Liver (tissue), 10 donors: ENCODE measurements at places on chromosomes 11 and 22. TPM values are rescaled to one million over a fixed set of nuclear protein-coding genes. Genes with fewer than 3 reads are reported as not detected.

The BTBD18 gene
- not detected for total RNA-seq

The SAA1 gene
- total RNA-seq: 20.4 TPM

GRCh38 chr22:25557218-25557617, 7.3 kb upstream of the GRK3 start:
- DNase-seq: no peak
- H3K27me3 ChIP-seq: no peaks in the 10 kb centered on the region
- H3K36me3 ChIP-seq: no peaks in the 10 kb centered on the region
- H3K27ac ChIP-seq: no peak overlapping the region
- H3K4me3 ChIP-seq: no peak overlapping the region

DNA sequence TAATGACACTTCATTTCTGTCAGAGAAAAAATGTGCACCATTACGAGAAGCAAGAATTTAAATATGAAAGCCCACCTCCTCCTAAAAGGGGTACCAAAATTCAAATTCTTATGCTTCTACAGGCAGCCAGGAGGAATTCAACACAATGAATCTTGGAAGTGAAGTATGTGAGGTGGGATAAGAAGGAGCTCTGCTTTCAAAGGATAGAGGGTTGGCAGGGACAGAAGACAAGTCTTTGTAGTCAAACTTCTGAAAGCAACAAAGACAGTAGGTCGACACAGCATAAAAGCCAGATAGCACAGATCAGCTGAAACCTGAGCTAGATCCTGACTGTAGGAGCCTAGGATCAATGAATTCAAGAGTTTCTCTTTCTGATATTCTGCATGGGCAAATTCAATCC, 17.4 kb downstream of the NARS2 start:
- no peaks in the 10 kb centered on the region for H3K27me3 ChIP-seq
- DNase-seq: no peak
- no peak overlapping the region for H3K4me3 ChIP-seq
- peaks cover 2% of the 10 kb centered on the region for H3K4me1 ChIP-seq

The FOLR3 gene
- total RNA-seq: not detected

DNA sequence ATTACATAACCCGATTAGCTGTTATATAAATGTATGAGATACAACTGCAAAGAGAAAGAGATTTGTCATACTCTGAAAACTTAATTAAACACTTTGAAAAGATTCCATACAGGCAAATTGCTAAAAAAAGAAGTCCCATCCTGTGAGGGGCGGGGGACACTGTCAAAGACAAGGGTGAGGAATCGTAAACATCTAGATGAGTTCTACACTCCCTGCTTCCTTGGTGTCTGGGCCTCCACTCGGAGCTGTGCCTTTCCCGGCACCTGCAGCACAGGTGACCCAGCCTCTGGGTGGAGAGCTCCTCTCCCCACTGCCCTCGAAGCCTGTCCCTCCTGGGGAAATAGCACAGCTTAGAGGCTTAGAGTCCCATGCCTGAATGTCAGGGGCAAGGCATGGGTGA, 69.2 kb upstream of the CRYBB3 start:
- peaks cover 33% of the 10 kb centered on the region for H3K4me1 ChIP-seq
- no peaks in the 10 kb centered on the region for H3K36me3 ChIP-seq
- H3K4me3 ChIP-seq: no peak overlapping the region
- H3K27me3 ChIP-seq: no peaks in the 10 kb centered on the region
- H3K27ac ChIP-seq: peak overlapping the region; percentile 89
- no peak for DNase-seq

DNA sequence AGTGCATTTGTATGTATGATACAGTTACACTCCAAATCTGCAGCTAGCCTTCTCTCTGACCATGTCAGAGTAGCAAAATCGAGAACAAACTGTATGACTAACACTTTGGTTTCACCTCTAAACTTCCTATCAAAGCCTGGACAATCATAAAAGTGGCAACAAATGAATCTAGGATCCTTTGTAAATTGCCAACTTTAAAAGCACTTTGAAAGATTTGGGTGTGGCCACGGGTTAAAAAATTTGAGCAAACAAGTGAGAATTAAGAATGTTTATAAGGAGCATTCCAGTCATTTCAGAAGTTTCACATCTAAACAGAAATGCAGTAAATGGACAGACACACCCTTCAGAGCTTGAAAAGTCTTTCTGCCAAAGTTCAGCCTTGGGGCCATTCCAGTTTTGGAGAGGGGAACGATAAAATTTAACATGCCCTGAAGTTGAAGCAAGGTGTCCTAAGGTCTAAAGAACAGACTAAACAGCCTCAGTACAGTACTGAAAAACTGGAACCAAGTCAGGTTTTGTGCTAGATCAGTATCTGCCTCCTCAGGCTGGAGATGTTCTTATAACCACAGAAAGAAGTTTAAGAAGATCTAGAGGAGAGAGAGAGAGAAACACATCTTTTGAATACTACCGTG, 181.9 kb upstream of the BDNF start:
- no peaks in the 10 kb centered on the region for H3K4me1 ChIP-seq
- H3K4me3 ChIP-seq: no peak overlapping the region
- H3K27ac ChIP-seq: no peak overlapping the region
- H3K27me3 ChIP-seq: no peaks in the 10 kb centered on the region
- H3K36me3 ChIP-seq: no peaks in the 10 kb centered on the region

The APOL4 gene
- 1.5 TPM for total RNA-seq

- no peaks in the 10 kb centered on the region for H3K27me3 ChIP-seq
- no peak overlapping the region for H3K27ac ChIP-seq
- peaks cover 3% of the 10 kb centered on the region for H3K4me1 ChIP-seq
- no peak for DNase-seq
Measured at GRCh38 chr22:42277988-42278776, 7.7 kb upstream of the TCF20 start.

- DNase-seq: no peak
- no peaks in the 10 kb centered on the region for H3K27me3 ChIP-seq
- H3K27ac ChIP-seq: peak overlapping the region; percentile 86
- no peaks in the 10 kb centered on the region for H3K36me3 ChIP-seq
Measured at GRCh38 chr11:1308743-1309497, 512 bp downstream of the TOLLIP start.
